ENCODE measurements at places on chromosomes 11 and 22. TPM values are rescaled to one million over a fixed set of nuclear protein-coding genes. Genes with fewer than 3 reads are reported as not detected.

DNA sequence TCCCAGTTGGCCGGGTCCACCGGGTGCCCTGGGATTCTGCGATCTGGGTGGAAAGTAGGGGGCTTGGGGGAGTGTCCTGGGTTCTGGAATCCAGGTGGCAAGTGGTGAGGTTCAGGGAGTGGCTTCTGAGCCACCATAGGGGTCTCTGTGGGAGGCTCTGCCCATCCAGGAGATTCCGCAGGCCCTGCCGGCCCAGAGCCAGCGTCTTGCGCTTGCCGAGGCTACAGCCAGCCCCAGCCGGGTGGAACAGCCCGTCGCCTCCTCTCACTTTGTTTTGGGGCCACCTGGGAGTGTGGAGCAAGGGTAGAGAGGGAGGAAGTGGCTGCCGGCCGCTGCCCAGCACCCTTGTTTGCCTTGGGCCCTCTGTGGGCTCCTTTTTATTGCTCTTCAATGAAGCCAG is 60.6 kb upstream of the PPP6R3 start:
- no peak for DNase-seq

DNA sequence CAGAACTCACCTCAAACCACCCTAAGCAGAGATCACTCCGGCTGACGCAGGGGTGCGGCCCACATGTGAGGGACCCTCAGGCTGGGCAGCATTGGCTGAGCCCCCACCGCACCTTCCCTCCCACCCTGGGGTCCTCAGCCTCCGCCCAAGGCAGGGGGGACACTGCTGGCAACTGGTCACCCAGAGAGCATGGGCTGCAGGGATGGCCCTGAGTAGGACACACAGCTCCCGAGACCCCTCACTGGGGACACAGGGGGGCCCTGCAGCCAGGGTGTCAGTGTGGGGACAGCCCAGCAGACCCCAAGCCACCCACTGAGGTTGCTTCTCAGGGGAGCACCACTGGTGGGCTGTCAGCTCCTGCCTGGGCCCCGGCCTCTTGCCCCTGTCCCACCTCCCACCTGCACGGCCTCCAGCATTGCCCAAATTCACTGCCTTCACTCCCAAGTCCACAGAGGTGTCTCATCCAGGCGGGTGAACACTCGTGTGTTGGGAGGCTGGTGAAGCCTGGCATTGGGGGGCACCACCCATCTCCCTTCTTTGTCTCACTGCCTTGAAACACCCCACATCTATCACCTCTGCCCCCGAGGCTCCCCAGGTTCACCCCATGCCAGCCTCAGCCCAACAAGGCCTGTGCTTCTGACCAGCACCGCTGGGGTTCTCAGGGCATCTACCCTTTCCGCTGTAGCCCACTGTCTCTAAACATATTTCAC is 4.7 kb downstream of the C11orf21 start:
- DNase-seq = peak; percentile 40

DNA sequence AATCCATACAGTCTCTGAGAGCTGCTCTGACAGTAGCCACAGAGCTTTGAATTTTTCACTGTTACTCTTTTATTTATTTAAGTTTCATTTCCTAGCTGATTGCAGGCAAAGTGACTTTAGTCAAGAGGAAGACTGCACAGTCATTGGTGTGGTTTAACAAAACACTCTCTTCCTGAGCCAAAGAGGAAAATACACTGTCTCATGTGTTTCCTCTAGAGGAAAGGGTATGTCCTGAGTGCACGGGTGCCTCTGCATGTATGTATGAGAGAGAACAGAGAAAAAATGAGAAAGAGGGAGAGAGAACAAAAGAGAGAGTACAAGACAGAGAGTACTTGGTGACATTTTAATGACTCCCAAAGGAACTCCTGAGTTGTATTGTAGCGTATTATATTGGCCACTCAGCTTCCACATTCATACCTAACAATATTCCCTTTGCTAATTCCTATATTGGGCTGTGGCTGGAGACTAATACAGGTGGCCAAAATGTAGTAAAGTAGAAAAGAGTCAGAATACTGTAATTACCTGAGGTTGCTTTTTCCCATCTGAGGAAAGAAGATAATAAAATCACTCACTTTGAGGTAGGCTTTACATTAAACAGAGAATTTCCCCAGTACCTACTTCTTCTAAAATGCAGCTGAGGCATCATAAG is at the start of gene OR4D9:
OR4D9 (plus strand) TSS at position 599 of the 649 bp plus-strand sequence. CDS start 3,374 bp downstream, outside the sequence.
- DNase-seq = no peak

- no peak for DNase-seq
Measured at GRCh38 chr11:116199182-116199581, 573.6 kb downstream of the BUD13 start.

DNA sequence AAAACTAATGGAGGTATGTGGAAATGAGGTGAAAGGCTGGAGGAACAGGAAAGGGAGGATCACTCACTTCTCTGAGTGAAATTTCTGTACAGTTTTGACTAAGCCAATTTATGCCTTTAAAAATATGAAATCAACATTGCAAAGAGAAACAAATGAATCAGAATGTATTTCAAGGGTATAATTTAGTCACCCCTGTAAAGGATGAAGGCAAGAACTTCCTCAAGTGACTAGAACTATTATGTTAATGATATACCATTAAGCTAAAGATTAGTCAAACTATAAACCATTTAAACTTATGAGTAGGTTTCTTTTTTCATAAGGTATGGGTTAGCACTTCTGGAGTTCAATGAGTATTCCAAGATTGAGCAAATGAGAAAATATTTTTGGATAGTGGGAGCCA is 184.5 kb upstream of the CHORDC1 start:
- DNase-seq = no peak

GRCh38 chr22:41320416-41321240 is 19.3 kb downstream of the ZC3H7B start:
- DNase-seq = no peak

DNA sequence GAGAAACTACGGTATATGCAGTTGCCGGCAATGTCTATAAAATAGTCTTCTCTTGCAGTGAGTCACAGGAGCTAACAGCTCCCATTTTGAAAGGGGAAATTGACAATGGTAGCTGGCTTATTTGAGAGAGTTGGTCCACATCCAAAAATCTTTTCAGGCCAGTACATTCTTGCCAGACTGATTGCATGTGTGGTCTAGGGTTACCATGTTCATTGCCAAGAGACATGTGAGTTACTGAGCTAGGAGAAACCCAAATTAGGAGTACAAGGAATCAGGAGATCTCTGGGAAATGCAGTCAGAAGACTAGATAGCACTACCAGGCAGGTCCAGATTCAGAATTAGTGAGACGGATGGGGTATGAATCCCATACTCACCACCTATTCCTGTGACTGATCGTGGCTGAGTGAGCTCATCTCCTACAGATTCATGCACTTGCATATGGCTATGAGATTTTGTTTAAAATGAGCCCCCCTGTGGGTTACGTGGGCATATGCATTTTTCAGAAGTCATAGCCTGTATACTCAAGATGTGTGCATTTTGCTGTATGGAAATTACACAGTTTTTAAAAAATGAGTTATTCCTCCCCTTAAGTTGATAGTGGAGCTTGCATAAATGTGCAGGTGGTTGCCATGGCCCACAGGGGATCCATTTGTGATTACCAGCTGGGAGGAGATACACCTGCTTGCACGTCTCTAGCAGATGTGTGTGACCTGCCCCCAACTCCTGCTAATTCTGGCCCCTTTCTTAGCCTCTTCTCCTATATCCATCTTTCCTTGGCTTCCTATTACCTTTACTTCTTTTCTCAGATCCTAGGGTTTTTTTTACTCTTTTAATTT is 102.7 kb downstream of the COMMD9 start:
- no peak for DNase-seq

GRCh38 chr22:47115921-47116320 is 353.5 kb downstream of the TBC1D22A start:
- no peak for DNase-seq

DNA sequence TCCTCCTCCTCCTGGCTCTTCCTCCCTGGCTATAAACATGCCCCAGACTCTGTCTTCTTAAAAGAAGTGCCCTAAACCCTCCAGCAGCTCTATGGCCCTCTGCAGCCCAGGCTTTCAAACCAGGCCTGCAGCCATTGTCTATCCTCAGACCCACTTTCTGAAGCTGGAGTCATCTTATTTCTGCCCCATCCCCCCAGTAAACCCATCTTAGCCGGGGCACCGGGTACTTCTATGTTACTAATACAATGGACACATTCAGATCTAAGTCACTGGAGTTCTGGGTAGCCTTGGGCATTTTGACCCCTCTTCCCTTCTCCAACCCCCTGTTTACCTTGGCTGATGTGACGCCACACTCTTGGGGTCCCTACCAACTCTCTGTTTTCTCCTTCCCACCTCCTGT is 29.7 kb upstream of the CACNG2 start:
- no peak for DNase-seq

- DNase-seq = no peak
Measured at GRCh38 chr11:76659672-76660532, 10.6 kb downstream of the LRRC32 start.

Gene DERL3
- total RNA-seq = 11.4 TPM

Gene LMO2
- total RNA-seq = 14.0 TPM

Gene RAG2
- total RNA-seq = not detected

Gene B3GAT1
- 8.6 TPM for total RNA-seq

Gene HBB
- total RNA-seq = 144 TPM
